ENCODE measurements at places on chromosomes 16 and 17. TPM values are rescaled to one million over a fixed set of nuclear protein-coding genes. Genes with fewer than 3 reads are reported as not detected.
A peak's percentile ranks its signal among the peaks of the same experiment; 100 is the strongest.

ADAMTS18 gene
- 7.6 TPM for polyA plus RNA-seq

HCRT gene
- polyA plus RNA-seq: not detected

CAPNS2 gene
- polyA plus RNA-seq: 0.25 TPM

DNA sequence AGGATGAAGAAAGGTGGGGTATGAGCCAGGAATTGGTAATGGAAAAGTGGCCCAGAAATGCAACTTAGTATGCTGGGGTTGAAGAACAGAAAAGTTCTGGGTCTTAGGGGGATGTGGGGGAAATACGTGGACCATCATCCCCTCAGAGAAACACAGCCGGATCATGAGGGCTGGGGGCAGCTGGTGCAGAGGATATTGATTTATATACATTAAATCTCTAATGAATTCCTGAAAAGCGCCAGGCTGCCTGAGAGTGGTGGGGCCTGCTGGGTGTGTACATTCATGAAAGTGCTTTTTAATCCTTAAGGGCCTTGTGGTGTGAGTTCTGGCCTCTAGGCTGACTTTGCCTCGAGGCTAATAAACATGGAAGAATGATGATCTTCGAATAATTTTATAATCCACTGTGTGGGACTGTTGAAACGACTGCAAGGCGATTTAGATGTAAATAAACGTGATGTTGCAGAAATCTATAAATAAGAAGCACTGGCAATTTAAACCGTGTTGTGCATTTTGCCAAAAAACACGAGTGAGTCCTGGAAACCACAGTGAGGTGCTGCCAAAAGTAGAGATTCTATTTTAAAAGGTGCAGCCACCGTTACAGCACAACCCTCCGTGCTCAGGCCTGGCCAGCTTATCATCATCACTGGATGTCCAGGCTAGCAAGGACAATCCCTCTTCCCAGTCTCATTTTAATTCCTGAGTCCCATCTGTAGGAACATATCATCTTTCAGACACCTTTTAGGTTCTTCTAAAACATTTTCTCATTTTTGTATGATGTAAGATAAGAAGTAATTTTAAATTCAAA is 32.1 kb downstream of the PRKAR1A start:
- no peak for DNase-seq

GRCh38 chr17:34401165-34401564 is 38.1 kb upstream of the CCL1 start:
- DNase-seq: no peak

DNA sequence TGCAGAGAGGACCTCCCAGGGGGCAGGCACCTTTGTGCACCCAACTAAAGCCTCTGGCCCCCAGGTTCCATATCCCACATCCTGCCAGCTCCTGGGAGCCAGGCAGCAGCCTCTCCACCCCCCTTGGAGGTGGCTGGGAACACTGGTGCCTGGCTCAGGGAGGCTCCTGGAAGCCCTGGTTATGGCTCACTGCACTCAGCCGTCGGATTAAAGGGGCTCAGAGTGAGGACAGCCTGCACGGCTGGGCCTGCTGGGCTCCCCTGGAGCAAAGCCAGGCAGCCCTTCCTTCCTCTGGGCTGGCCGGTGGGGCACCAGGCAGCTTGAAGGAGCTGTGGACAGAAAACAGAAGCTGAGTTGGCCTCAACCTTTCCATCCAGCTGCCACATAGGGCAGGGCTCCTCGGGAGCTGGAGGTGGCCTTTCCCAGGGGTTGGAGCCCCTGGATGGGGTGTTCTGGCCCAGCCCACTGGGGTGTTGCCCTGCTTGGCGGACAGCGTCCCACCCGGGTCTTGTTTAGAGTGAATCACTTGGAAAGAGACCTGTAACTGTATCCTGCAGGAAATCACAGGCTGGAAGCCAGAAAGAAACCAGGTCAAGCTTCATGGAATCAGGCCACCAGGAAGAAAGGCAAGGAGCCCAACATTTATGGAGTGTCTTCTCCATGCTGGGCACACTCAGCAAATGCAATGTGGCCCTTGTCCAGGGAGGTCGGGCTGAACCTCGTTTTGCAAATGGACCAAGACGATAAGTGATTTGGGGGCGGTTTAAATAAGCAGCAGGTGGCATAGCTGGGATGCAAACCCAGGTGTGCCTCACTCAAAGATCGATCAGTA is 253.3 kb downstream of the SOX9 start:
- DNase-seq: no peak

GRCh38 chr17:37752482-37752881 is 7.6 kb upstream of the HNF1B start:
- no peak for DNase-seq

DNA sequence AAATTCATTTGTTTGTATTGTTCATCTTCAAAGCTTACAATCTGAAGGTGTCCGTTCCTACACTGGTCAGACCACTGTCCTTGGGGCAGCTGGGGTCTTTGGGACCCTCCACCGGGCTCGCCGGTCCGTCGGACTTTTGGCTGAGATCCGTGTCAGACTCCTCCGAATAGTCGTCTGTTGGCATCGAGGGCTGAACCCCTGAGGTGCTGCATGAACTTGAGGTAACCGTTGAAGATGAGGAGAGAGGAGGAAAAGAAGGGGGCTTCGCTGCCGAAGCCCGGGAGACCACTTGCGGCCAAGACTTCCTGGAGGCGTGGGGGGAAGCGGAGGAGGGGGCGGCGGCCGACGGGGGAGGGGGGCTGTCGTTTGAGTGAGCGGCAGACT is 260.8 kb downstream of the ZFHX3 start:
- no peak for DNase-seq

GRCh38 chr17:53626286-53626685 is 196.4 kb upstream of the KIF2B start:
- no peak for DNase-seq

GRCh38 chr16:78877114-78877655 is 723.4 kb downstream of the MAF start:
- DNase-seq: no peak

DNA sequence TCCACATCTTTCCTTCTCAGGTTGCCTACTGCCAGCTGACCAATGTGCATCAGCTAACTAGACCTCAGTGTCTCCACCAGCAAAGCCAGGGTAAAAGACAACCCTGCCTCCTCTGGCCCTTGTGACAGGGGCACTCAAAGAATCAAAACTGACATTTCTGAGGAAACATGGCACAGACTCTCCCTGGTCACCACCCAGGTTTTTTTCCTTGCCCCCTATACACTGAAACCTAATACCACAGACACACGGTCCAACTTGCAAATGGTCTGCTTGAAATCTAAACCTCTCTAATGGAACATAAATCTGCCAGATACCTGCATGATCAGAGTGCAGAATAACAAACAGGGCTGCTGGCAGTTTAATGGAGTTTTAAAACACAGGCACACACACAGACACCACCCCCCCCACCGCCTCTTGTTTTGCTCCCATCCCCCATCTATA is 19.5 kb upstream of the CORO6 start:
- DNase-seq: peak; percentile 69

GRCh38 chr17:82356845-82357355 is 2.1 kb upstream of the TEX19 start:
- no peak for DNase-seq

- no peak for DNase-seq
These were observed 28.5 kb downstream of the HSD17B2 start for GRCh38 chr16:82063456-82064082.

DNA sequence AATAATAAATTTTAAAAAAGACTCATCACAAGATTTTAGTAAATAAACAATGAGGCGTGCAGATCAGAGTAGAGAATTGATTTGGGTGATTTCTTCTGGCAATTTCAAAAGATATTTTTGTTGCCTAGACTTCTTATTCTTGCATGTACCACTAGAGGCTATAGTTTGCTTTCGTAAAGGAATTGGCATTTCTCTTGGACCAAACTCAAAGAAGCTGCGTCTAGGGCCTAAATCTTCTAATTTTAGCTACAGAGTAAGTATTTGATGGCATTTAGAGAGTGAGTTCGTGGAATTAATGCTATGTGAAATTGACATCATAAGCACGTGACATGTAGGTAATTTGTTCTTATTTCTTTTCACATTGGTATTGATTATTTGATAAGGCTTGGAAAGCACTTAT is 24.4 kb upstream of the ABCC11 start:
- DNase-seq: no peak

DNA sequence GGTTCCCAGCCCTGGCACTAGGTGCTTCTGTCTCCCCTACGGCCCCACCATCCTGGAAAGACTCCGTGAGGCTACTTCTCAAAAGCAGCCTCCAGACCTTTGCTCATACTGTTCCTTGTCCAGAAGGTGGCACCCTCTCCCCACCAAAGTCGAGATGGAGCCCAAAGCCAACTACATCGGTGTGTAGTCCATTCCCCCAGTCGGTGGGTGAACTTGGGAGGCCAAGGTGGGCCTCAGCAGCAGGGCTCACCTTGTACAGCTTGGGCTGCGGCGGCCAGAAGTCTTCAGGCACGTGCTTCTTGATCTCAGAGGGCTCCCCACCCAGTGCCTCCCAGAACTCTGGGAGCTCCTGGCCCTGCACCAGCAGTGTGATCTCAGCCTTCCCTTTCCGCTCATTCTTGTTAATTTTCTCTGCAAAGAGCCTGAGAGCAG is 10.2 kb downstream of the FLII start:
- DNase-seq: no peak

DNA sequence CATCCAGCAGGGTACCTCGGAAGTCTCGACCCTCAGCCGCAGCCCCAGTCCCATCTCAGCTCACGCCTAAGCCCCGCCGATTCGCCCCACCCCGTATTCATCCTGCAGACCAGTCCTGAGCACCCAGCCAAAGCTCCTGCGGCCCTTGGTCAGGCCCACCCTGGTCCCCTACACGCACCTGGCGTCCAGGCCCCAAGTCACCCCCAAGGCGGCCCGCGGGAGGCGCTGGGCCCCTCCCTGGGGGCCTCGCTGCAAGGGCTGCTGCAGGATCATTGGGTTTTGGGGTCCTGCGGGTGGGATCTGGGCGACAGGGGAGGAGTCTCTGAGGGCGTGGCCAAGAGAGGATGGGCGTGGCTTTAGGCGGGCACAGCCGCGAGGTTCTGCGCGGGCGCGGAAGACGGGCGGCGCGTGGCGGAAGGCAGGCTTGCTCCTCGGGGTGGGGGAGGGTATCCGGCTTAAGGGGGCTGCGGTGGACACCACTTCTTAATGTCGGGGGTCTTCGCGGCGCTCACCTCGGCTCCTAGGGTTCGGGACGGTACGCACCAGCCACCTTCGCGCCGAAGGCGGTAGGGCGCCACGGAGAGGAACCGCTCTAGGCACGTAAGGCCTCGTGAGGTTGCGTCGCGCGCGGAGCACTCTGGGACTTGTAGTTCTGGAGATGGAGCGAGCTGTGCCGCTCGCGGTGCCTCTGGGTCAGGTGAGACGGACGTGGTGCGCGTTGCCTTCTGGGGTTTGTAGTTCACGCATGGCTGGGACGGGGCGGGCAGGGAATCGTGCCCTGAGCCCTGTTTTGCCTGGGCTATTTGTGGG is at the start of the genes HCFC1R1 and THOC6:
Gene HCFC1R1 (minus strand): TSS at position 274 of the 810 bp plus-strand sequence. CDS start 1 bp downstream, at position 273.
Gene THOC6 (plus strand): TSS at position 367 of the 810 bp plus-strand sequence. CDS start 292 bp downstream, at position 659.
- peak; percentile 93 for DNase-seq

DNA sequence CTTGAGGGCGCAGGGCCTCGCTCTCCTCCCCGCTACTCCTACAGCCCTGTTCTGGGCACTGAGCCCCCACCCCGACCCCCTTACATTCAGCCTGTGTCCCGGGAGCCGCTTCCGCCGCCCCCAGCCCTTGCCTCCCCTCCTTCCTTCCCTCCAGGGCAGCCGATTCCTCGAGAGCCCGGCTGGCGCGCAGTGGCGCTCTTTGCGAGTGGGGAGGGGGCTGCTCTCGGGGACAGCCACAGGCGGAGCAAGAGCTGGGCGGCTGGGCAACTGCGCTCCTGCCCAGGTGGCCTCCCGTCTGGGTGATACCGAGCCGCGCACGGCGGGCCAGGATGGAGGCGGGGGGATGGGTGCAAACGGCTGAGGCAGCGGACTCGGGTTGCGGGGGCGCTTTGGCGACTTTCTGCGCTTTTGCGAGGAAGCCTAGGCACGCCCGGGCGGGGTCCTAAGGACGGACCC is 1.2 kb downstream of the MMP15 start:
- DNase-seq: no peak
